ENCODE measurements at places on chromosomes 4 and X.

DNA sequence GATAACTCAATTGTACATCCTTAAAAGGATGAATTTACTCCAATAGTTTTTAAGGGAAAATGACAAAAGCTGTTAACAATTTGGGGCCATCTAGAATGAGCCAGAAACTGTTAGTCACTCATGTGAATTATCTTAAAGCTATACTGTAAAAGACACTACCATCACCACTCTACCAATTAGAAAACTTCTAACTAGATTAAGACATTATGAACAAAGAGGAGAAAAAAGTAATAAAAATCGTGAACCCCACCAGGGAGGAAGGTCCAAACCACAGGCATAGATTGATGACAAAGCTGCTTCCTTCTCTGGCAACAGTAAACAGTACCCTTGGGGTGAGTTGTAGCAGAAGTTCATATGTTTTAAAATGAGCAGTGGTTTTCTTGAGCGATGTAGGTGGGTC is 106.1 kb downstream of the PDGFC start:
- DNase-seq, result no peak

- DNase-seq, result no peak
Measured at GRCh38 chr4:18571301-18571761, 549.8 kb upstream of the LCORL start.

DNA sequence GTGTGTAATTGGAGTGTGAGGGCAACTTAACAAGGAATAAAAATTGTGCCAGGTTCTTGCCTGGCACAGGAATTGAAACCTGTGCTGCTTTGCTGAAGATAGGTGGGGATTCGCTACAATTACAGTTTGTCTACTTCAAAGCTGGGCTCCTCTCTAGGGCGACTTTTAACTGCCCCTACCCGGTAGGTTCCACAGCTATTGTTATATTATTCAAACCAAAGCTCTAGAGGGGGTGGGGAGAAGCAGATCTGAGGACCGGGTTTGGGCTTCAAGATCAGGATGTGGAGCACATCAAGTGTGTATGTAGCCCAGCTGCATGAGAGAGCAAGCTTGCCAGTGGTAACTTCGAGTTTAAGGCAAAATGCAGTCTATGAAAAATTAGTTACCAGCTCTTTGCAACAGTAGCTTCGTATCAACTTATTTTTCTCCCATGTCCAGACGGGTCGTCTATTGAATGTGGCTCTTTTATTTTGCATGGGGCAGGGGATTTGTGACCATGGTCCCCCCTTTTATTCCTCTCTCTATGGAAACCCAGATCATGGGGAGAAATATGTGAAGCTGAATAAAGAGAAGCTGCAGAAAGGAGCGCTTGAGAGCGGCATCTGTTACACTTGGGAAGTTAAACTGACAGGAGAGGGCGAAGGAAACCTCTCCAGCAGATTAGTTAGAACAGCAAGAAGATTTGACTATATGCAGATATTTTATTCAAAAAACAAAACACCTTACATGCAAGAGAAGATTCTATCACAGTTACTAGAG is 3.2 kb upstream of the POU3F4 start:
- peak; percentile 75 for DNase-seq

DNA sequence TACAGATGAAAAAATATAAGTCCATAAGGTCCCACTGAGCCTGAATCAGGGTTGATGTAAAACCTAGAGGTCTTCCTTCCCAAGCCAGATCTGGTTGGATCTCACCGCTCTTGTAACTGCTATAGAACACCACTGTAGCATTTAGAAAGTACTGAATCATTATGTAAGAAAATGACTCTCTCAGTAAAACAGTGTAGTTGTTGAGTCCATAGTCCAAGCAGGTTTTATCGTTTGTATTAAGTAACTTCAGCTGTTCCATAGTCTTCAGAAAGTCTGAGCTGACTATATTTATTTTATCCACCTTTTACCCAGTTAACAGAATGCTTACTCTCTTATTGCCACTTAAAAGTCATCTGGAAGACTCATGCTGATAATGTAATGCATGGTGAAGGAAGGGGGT is 82.2 kb downstream of the POLA1 start:
- DNase-seq, result no peak

- DNase-seq, result no peak
Measured at GRCh38 chr4:68773699-68774098, 42.1 kb upstream of the UGT2B10 start.

GRCh38 chrX:79081895-79082512 is 62.5 kb upstream of the GPR174 start:
- DNase-seq, result no peak

- no peak for DNase-seq
Measured at GRCh38 chr4:6196324-6196723, 4.0 kb downstream of the JAKMIP1 start.

GRCh38 chr4:25190407-25190806 is 30.2 kb upstream of the SEPSECS start:
- no peak for DNase-seq

DNA sequence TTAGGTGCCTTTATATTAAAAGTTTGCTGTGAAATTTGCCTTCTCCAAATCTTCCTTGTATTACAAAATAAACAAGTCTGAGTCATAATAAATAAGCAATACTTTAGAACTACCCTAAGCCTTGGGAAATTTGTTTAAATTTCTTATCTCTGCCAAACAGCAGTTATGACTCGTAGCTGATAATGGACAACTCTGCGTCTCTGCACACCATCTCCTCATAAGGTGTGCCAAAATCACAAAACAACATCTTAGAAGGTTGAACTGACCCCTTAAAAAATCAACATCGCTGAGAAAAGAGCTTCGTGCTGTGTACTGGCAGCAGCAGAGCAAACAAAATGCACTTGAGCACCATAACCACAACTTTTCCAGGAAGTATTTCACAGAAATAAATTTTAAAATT is 22.0 kb downstream of the OR13H1 start:
- no peak for DNase-seq

GRCh38 chr4:97984545-97985131 is 158.6 kb downstream of the STPG2 start:
- DNase-seq, result no peak

DNA sequence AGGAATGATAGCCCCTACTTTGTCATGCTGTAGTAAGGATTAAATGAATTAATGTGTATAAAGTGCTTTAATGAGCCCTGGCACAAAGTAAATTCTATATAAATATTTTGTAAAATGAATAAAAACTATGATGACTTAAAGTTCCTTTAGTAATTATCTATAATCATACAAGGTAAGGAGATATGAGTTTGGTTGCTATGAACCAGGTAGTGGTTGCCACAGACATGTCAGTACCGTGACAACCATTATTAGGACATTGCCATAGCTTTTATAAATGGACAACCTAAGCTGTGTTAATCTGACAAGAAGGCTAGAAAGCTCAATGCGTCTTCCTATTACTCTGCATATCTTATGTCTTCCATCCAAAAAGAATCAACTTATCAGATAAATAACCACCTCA is at the start of gene ARL13A:
Gene ARL13A, plus strand, starts transcription at position 301 of the 400 bp plus-strand sequence. CDS start 3,982 bp downstream, outside the sequence.
- no peak for DNase-seq

DNA sequence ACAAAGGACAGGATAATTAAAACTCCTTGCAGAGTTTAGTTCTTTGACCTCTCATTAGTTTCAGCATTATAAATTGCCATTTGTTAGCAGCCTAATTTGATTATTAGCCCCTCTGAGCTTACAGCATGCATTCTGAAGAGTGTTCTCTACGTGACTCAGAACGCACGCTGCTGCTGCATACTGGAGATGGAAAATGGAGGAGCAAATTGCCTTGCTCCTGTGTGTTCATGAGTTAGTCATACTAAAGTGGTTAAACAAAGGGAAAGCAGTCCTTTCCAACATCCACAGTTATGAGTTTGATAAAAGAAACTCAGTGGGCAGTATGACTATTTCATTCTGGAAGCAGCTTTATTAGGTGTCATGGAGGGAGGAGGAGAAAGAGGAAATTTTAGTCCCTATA is 922.5 kb downstream of the RPA4 start:
- DNase-seq, result no peak

- DNase-seq, result no peak
Measured at GRCh38 chr4:15526924-15527592, 57.4 kb downstream of the CC2D2A start.

GRCh38 chrX:14825851-14826250 is 47.0 kb downstream of the FANCB start:
- no peak for DNase-seq

DNA sequence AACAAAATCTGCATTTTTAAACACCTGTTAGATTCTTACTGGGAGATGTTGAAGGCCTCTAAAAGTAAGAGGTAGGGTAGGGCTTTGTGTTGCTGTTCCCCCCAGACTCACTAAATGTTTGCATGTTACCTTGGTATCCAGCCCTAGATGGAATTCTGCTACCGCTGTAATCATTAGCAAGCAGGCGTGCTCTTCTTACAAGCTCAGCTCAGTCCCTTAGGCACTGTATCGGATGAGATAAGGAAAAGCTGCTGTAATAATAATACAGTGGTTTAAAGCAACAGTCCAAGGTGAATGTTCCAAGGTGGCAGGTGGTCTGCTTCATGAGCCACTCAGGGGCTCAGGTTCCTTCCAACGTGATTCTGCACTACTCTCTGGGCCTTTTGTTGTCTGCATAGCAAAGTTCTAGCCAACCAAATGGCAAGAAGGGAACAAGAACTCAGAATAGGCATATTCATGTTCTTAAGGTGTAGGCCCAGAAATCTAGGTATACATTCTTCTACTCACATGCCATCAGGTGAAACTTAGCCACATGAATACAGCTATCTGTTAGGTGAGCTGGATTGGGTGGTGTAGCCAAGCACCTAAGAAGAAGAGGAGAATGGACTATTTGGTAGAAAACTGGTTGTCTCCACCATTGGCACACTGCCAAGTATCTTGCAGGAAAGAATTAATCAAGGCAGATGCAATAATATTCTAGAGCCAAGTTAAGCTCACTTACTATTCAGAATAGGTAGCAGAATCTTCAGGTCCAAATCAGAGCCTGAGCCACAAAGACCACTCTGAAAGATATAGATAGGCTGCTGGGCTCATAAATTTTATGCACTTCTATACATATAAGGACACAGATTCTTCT is 46.0 kb downstream of the COQ2 start:
- DNase-seq, result no peak

GRCh38 chrX:1909419-1910206 is 294.8 kb downstream of the ASMT start:
- DNase-seq, result no peak

- peak; percentile 87 for DNase-seq
Measured at GRCh38 chr4:104896660-104897645, 249.7 kb upstream of the TET2 start.

DNA sequence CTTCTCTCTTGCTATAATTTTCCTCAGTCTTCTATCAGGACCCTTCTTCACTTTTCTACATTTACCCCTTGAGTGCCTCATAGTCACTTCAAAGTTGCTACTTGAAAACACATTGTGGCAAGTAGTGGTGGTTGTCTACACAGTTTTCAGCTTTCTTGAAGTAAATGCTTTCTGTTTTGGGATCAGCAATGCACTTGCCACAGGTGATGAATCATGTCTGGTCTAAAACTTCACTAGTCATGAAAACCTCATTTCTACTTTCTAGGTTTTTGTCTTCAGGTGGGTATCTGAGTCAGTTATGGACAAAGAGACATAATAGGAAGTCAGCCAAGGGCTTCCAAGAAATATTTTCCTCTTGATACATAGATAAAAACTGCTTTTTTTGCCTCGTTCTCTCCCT is 359.2 kb downstream of the CCSER1 start:
- no peak for DNase-seq

GRCh38 chrX:72609313-72609712 is 36.7 kb upstream of the HDAC8 start:
- no peak for DNase-seq

DNA sequence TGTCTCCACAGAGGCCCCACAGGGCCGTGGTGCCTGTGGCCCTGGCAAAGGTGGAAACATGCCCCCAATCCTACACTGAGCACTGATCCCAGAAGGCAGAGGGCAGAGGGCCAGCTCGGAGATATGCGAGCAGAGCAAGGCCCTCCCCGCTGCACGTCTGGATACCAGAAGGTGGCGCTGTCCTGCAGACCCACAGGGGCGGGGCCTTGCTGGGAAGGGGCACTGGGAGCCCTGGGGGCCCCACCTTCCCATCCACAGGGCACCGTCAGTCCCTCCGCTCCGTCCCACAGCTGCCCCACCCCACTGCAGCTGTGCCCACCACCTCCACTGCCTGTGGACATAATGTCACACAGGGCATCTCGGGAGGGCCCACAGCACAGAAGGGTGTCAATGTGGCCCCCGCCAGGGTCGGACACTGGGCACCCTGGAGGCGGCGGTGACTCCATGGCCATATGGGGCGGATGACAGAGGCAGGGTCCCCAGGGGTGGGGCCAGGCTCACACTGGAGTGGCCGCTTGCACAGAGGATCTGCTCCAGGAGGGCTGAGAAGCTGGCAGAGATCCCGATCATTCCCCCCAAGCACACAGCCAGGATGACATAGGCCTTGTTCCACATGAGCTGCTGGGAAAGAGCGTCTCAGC is 4.8 kb downstream of the SLC49A3 start:
- DNase-seq, result no peak

GRCh38 chr4:154164931-154165839 is 326.4 kb downstream of the DCHS2 start:
- no peak for DNase-seq

GRCh38 chr4:184298254-184298653 is 80.6 kb upstream of the ENPP6 start:
- DNase-seq, result no peak

Measured in spinal cord (tissue), 10 donors.